ENCODE measurements at places on chromosomes 6 and 20. TPM values are rescaled to one million over a fixed set of nuclear protein-coding genes. Genes with fewer than 3 reads are reported as not detected.

GRCh38 chr6:15768999-15769398 is 106.2 kb upstream of the DTNBP1 start:
- no peak for DNase-seq

GRCh38 chr6:144744720-144745119 is 459.6 kb downstream of the UTRN start:
- DNase-seq = no peak

DNA sequence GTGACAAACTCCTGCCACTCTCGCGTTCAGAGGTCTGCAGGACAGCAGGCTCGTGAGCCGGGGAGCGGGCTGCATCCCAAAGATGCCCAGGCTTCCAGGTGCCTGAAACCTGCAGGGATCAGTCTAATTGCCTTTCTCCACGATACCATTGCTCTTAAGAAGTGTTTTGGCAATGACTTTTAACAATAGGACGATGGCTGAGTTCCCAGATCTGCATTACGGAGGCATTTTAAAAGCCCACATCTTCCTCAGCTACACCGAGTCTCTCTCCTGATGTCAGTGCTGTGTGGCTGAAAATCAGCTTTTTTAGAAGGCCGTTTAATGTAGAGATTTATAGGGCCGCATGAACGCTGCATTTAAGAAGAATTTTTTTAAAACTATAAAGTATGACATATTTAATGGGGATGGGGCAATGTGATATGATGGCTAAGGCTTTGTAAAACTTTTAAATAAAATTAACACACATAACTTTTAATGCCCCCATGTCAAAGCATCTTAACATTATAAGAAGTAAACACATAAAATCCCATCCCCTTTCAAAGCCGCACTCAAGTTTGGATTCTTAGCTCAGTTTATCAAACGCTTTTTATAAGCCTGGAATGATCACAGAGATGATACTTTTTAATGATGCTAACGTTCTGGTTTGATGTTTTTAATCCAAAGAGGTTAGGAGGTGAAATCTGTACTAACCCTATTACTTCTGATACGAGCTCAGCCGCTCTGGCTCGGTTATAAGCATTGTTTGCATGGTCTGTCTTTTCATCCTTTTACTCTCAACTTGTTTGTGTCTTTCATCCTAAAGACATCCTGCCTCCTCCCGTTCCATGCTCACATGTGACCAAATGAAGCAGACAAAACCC is 386.0 kb downstream of the SMOC2 start:
- no peak for DNase-seq

DNA sequence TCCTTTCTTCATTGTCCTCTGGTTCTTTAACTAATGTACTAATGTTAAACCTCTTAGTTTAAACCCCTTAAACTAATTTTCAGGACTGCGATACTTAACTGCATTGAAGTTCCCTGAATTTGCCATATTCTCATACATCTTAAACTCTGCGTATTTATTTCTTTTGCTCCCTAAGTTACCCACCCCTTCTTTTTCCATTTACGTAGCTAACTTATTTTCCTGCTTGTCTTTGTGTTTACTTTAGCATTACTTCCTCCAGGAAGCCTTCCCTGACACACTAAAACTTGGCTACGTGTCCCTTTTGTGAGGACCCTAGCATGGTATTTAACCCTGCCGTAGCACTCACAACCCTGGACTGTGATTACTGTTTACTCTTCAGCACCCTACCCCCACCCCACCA is 79.0 kb downstream of the UBR2 start:
- DNase-seq = no peak

IRF4 gene
- total RNA-seq = 6.2 TPM

RSPO3 gene
- 8.6 TPM for total RNA-seq

ATG5 gene
- 42.4 TPM for total RNA-seq

SDC4 gene
- total RNA-seq = 48.8 TPM
